Subcutaneous preadipocyte (primary cell): ENCODE measurements at places on chromosomes 4 and X. TPM values are rescaled to one million over a fixed set of nuclear protein-coding genes. Genes with fewer than 3 reads are reported as not detected.

Gene EPHA5
- under 0.01 TPM in 1 of 2 replicates, not detected in the other for total RNA-seq

Gene PRRG3
- under 0.01 and 0.73 TPM in 2 replicates for total RNA-seq

Gene TMEM31
- 0.73 TPM in 1 of 2 replicates, not detected in the other for total RNA-seq

Gene TMSB15A
- total RNA-seq: 1.1 and 1.4 TPM in 2 replicates
